ENCODE measurements at places on chromosomes 3 and 15.
A peak's percentile ranks its signal among the peaks of the same experiment; 100 is the strongest.

DNA sequence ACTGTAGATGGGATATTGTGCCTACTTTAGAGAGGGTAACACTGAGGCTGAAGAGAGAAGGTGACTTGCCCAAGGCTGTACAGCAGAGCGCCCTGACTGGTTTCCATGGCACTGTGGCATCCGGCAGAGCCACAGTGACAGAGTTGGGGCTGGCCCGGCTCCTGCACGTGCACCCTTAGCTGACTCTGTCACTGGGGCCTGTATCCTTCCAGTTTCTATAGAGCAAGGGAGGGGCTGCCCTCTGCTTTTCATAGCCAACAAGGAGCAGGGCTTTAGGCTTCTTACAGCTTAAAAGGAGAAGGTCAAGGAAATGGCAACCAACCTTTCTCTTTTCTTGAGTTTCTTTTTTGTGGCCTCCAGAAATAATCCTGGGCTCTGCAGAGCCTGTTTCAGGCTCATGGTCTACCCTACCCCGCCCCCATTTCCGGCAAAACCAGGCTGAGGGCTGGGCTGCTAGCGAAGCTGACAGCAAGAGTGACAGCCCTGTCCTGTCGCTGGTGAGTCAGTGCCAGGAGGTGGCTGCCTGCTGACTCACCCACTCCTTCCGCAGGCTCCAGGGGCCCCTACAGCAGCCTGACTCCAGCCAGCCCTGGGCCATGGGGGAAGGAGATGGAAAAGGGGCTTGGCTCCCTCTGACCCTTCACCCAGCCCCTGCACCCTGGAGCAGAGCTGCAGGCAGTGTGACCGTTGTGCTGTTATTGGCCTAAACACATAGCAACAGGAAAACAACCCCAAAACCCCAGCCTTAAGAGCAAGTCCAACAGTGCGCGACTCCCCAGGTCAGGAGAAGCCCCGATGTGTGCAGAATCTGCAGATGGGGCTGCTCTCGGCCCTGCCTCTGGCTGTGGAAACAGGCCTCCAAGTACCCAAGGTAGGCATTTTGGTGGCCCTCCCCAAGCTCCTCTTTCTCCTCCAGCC lies 29.8 kb downstream of the SLC6A6 start:
- DNase-seq: no peak

- no peak for DNase-seq
These were observed 149.9 kb downstream of the OR4M2 start for GRCh38 chr15:22229990-22230819.

DNA sequence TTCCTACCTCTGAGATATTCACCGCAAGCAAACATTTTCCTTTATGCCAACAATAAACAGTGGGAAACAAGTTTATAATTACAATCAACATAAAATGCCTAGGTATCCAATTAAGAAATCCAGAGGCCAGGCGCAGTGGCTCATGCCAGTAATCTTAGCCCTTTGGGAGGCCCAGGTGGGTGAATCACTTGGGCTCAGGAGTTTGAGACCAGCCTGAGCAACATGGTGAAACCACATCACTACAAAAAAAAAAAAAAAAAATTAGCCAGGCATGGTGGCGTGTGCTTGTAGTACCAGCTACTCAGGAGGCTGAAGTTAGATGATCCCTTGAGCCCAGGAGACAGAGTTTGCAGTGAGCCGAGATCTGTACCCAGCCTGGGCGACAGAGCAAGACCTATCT lies 17.3 kb downstream of the TBC1D2B start:
- no peak for DNase-seq

DNA sequence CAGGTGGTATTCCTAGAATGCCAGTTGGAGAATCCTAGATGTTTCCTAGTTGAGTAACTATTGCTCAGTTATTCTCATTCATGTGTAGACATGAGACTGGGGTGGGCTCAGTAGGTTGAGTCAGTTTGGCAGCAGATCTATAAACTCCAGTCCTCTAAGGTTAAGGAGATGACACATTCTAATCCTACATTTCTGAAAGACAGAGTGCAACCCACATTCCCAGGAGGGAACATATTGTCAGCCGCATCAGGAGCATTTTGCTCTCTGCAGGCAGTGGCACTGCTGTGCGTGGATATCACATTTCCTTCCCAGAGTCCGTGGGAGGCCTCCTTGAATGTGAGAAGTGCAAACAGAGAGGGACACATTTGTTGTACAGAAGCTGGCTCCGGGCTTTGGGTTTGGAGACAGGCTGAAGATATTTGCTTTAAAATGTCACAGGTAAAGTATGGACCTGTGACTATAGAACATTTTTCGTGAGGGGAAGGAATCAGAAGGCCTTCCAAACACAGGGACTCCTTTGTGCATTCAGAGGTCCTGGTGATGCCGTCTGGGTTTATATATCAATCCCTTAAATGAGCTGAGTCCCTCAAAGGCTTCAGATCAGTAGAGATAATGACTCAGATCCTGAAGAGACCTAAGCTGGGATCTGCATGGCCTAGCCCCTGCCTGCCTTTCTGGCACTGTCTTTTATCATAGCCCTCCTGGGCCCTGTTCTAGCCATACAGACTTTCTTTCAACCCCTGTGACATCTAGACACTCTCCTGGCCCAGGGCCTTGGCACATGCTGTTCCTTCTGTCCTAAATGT lies 156.5 kb downstream of the CADPS start:
- DNase-seq: no peak

DNA sequence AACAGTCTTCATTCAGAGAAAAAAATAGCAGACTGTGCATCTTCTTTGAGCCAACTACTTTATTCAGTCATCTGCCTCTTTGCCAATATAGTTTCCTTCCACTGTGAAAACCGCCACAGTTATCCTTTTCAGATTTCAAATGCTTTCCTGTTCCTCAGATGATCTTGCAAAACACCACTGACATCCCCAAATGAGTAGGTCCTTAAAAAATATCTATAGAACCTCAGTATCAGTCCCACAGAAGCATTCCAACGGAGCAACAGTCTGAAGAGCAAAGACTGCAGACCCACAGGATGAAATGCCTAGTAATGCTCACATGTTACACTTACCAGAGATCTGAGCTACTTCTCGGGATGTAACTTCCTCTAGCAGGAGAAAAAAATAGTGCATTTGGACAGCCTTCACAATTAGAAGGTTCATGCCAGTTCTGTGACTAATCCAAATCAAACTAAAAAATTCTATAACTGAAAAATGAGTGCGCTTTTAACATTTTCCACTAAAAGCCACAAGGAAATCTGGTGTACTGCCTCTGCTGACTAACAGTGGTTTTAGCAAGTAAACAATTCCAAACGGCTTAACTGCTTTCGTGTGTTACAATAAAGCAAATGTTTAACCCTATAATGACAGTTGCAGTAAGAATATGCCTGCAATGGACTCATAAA lies at the start of gene ANKRD28:
Gene ANKRD28 (minus strand): TSS at position 338 of the 662 bp plus-strand sequence. CDS start 1,458 bp downstream, outside the sequence.
- peak; percentile 90 for DNase-seq
